ENCODE measurements at places on chromosomes 4 and X.

DNA sequence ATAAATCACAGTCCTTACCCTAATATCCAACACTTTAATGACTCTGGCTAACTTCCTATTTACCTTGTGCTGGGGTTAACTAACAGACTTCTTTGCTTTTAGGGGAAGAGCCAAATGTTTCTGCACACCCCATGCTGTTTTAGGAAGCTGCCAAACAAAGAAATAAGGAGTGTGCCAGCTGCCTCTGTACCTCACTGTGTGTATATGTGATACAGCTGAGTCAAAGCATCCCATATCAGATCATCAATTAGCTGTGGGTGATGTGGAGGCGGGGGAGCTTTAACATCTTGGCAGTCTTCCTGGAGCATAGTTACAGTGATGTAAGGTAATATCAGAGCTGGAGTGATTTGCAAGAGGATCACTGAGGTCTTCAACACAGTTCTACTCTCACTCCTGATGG, 95.4 kb downstream of the COL25A1 start:
- no peak for DNase-seq

DNA sequence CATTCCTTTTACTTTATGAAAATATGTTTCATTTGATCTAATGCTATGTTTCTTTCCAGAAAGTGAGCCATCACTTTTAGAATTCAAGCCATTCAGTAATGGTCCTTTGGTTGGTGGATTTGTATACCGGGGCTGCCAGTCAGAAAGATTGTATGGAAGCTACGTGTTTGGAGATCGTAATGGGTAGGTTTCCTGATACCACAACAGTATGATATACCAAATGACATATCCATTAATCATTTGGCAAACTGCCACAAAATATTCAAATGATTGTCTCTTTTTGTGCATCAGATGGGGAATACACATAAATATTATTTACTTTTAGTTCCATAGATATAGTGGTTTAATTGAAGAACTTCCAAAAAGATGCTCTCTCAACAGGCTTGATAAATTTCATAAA, 68.2 kb downstream of the HHIP start:
- no peak for DNase-seq

- DNase-seq: no peak
Observed at GRCh38 chrX:39652336-39652735, 445.4 kb downstream of the BCOR start.

DNA sequence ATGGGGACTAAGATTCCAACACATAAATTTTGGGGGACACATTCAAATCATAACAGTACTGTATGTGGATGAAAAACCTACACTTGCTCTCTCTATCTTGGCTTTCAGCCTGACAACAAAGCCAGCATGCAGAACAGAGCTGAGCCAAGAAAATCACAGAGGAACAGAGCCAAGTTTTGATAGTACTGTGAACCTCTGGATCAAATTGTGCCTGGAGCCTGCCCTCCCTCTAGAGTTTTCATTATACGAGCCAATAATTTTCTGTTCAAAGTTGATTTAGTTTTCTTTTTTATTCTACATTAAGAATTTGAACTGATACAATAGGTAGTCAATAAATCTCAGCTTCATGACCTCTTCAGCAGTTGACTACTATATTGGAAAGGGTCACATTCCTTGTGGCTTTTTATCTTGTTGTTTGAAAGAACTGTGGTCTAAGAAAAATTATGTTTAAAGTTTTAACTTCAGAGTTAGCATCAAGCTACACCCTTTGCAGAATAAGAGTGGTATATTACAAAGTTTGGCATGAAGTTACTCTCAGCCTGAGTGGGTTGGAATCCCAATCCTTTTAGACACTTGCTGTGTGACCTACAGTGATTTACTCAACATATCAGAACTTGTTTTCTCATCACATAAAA, 31.1 kb downstream of the GRID2 start:
- no peak for DNase-seq

GRCh38 chrX:79174949-79175644, 30.6 kb downstream of the GPR174 start:
- DNase-seq: no peak

DNA sequence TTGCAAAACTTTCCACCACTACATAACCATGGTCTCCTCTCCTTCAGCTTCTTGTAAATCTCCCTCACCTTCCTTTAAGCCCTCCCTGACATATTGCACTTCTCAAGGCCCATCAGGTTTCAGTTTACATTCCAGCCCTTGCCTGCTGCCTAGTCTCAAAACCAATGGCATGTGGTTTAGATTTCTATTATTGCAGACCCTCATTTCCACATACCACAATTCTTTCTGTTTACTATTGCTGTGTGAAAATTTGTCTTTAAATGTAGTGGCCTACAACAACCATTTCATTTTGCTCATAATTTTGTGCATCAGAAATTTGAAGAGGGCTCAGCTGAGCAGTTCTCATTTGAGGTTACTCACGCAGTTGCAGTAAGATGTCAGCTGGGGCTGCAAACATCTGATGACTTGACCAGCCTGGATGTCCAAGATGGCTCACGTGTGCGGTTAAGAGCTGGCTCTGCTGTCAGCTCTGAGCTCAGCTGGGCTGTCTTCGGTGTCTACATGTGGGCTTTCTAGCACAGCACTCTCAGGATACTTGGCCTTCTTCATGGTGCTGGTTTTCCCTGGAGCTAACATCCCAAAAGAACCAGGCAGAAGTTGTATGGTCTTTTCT, 29.9 kb upstream of the SOD3 start:
- no peak for DNase-seq

- DNase-seq: no peak
Observed at GRCh38 chr4:123790681-123791080, 394.1 kb downstream of the SPRY1 start.

DNA sequence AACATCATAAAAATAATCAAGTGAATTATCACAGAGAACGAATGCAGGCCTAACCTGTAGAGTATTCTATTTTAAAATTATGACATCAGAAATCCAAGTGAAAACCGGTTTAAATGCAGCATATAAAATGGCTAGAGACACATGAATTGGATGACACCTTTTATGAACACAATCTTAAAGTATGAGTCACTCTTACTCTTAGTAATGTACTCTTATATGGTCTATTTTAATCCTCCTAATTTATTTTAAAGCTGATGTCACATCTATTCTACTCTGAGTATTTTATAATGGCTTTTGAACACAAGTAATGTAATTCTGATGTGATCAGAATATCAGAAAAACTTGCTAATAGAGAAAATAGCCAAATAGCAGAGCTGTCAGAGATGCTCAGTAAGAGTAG, 161.4 kb upstream of the RADX start:
- no peak for DNase-seq

DNA sequence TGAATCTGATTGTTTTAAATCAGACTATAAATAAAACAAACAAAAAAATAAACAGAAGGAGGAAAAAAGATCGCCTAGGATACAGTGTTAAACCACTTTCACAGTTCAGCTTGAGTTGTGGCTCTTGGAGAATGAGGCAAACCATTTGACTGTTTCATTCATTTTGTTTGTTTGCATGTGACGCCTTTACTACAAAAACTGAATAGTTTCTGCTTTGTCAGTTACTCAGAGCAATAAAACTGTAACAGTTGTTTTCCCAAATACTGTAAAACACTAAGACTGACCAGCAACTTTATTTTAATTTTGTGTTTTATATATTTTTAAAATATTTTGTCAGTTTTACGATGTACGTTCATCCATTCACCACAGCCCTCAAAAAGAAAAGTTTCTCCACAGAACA, 214.5 kb downstream of the FBXW7 start:
- DNase-seq: no peak

DNA sequence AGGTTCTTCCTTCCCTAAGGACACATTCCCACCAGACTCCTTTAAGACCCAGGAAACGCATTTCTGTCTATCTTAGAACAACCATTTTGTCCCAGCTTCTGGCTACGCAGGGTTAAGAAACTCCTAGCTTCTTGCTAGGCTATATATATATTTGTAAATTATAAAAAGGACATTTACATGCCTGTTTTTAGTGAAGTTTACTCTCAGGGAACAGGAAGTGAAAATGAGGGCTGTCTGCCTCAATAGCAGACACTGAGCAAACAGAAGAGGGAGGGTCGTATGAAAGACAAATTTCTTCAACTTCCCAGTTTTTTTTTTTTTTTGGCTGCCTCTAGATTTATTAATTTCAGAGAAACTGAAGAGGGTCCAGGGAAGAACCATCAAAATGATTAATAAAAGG, 9.3 kb upstream of the FRMPD3 start:
- DNase-seq: no peak

DNA sequence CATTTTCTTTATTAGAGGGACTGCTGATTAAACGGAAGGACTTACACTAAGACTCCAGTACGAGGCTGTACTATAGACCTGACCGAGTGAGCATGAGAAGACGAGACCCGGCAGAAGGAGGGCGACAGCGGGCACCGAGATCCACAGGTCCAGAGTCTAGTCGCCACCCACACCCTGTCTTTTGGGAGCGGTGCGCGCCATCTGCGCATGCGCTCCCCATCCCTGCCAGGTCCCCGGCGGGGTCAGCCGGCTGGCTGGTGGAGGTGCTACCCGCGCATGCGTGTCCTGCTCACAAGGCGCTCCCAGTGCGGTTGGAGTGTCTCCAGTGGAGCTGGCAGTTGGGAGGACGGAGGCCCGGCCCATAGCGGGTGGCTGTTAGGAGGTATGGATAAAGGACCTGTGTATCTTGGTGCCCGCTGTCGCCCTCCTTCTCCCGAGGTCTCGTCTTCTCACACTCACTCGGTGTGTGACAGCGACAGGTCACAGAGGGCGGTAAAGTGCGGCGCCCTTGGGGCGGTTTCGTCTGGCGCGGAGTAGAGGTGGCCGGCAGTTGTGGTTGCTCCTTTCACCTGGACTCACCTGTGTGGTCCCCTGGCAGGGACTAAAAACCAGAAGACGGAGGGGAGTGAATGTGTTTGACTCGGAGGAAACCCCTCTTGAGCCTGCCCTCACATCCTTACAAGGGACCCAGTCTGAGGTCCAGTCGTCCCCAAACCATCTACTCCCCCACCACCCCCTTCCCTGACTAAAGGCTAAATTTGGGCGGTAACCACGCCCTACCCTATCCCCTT, 7.6 kb upstream of the HSD17B10 start:
- DNase-seq: peak; percentile 36

DNA sequence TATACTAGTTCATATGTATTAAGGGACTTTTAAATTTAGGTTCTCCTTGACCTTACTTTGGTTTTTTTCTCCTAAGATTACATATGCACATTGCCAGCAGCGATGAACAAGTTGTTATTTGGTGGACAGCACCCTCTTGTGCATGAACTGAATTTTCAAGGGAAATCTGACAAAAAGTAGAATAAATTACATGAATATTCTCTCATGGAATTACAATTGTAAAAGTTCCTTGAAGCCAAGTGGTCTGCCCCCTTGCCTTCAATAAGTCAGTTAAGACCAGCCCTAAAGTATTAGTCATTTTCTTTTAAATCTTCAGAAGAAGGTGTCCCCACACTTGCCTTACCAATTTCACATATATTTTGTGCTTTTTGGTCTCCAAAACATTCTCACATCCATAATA, 30.7 kb upstream of the SMARCA5 start:
- DNase-seq: no peak

- DNase-seq: no peak
Observed at GRCh38 chrX:154804261-154804956, 876 bp downstream of the MPP1 start.

GRCh38 chr4:61837395-61837794, 637.3 kb downstream of the ADGRL3 start:
- no peak for DNase-seq

- DNase-seq: no peak
Observed at GRCh38 chr4:152277333-152277732, 258.6 kb downstream of the FBXW7 start.

DNA sequence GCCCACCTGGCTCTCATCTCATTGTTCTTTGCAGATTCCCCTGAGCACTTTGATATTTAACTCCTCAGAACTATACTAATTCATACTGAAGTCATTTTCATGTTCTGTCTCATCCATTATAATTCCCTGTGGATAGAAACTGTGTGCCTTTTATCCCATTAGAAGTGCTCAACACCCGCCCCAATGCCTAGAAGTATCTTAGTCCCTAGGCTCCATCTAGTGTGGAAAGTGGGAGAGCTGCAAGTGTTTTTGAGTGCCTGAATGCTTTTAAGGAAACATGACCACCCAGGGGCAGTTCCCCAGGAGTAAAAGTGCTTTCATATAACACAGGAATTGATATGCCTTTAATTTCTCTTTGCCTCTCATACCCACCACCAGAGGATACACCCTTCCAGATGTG, 117.0 kb downstream of the CHRDL1 start:
- no peak for DNase-seq

DNA sequence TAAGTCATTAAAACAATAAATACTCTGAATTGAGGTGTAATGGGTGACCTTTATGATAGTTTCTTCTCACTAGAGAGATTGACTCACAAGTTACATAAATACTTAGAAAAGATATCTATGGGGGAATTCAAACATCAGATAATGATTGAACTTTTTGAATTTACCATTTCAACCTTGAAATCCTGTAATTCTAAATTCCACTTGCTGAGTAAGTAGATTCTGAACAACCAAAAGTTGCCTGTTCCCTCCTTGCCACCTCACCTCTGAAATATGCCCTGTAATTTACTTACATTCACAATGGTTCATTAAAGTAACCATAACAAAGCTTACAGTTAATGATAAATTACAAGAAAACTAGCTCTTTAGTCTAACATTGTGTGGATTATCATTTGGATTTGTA, 43.3 kb upstream of the SLC39A8 start:
- no peak for DNase-seq

DNA sequence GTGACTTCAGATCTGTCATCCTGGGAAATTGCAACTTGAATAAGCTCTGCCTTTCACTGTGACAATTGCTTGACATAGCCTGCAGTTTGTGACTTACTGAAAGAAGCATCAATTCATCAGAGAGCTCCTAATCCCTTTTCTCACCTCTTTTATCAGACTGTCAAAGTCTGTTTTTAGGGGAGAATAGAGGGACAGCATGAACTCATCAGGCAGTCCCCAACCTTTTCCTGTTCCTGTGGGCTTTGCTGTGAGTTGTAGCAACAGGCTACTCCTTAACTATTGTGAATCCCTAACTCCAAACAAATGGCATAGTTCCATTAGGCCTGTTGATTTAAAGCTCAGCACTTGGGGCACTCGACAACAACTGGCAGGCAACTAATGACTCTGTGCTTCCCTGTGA, 64.9 kb downstream of the DOCK11 start:
- no peak for DNase-seq

DNA sequence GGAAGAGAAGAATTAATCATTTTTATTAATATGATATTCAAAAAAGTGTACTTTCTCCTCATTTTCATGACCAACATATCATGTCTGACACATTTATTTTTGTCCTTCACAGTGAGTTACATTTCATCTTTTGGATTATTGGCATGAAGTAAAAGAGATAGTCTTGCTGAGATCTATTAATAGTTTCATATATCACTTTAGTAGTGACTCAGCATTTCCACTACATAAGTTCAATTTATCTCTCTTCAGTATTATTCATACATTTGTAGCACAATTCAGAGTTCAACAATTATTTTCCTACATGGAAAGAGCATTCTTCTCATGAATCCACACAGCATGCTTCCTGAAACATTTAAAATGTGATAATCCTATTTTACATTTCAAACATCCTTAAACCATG, 1461.1 kb downstream of the TECRL start:
- DNase-seq: no peak
